Mesenchymal stem cell (in vitro differentiated cells and primary cell): ENCODE measurements at places on chromosomes 4 and X.
A peak's percentile ranks its signal among the peaks of the same experiment; 100 is the strongest.

DNA sequence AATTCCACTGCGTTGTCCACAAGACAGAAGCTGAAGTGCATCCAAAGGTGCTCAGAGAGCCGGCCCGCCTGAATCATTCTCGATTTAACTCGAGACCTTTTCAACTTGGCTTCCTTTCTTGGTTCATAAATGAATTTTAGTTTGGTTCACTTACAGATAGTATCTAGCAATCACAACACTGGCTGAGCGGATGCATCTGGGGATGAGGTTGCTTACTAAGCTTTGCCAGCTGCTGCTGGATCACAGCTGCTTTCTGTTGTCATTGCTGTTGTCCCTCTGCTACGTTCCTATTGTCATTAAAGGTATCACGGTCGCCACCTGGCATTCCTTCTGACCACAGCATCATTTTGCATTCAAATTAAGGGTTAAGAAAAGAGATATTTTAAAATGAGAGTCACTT is 115.5 kb downstream of the NFKB1 start:
- no peak for DNase-seq

DNA sequence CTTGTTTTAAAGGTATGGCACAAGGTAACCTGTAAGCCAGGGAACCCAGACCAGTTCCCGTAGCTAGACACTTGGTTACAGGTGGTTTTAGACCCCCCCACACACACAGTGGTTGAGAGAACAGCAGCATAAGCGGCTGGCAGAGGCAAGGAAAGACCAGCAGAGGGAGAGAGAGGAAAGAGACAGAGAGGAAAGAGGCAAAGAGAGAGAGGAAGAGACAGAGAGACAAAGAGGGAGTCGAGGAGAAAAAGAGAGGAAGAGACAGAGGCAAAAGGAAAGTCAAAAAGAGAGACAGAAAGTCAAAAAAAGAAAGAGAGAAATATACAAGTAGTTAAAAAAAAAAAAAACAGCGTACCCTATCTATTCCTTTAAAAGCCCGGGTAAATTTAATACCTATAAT is 19.5 kb upstream of the PCSK1N start:
- peak; percentile 28 for DNase-seq

DNA sequence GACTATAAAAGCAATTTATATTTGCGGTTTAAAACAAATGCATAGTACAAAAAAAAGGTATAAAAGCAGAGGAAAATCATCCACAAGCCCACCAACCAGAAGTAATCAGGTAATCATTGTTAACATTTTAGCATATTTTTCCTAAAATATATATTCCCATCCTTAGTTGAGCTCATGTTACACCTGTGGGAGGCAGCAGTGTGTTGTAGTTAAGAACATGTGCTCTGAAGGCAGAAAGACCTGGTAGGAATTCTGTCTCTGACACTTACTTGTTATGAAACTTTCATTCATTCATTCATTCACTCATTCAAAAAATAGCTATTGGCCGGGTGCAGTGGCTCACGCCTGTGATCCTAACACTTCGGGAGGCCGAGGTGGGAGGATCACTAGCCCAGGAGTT is 15.4 kb upstream of the CDKL5 start:
- DNase-seq, result peak; percentile 28

DNA sequence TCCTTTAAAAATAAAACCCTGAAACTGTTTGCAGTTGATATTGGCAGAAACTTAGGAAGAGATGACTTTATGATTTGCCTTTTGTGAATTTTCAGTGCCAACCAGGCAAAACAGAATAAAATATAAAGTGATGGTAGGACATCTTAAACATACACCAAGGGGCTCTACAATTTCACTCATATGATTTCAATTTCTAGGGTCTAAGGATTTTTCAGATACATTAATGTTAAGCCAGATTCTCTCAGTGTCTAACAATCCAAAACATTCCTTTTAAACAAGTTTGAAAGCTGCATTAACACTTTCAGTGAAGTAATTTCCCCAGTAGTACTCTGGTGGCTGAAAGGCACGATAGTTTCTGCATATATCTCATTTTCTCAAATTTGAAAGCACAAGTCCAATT is 1262.0 kb upstream of the ADGRL3 start:
- DNase-seq, result no peak

- no peak for DNase-seq
Observed at GRCh38 chrX:95974890-95975289, 709.8 kb upstream of the DIAPH2 start.

- no peak for DNase-seq
Observed at GRCh38 chr4:143515905-143516304, 2.4 kb downstream of the SMARCA5 start.

GRCh38 chr4:184423003-184423686 is 51.2 kb downstream of the IRF2 start:
- DNase-seq, result peak; percentile 45

GRCh38 chrX:77788050-77788449 is 2.0 kb upstream of the ATRX start:
- DNase-seq, result peak; percentile 15

DNA sequence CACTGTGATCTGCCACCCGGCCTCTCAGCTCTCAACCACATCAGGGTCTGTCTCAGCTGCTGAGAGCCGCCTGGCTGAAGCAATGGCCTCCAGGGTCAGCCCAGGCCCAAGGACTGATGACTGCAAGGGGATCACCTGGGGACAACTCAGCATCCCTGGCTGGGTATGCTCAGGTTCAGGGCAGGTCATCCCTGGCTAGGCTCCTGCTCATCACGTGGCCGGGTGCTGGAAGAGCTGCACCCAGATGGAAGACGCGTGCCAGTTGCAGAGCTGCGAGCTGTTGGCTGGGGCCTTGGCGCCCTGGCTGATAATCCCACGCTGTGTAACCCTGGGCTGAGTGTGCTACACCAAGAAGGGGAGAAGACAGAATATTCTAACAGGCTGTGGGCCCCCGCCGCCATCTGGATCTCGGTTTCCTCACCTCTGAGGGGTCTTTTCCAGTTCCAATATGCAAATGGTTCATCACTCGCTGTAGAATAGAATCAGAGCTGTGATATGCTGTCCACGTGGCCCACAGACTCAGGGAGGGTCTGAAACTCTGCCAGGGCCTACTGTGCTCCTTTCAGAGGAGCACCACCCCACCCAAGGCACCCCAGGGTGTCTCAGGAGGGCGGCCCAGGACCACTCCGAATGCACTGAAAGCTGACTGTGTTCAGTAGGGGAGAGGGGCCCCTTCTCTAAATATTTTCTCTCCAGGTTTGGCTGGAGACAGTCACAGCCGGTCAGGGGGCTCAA is 338.8 kb downstream of the BCOR start:
- DNase-seq, result no peak

DNA sequence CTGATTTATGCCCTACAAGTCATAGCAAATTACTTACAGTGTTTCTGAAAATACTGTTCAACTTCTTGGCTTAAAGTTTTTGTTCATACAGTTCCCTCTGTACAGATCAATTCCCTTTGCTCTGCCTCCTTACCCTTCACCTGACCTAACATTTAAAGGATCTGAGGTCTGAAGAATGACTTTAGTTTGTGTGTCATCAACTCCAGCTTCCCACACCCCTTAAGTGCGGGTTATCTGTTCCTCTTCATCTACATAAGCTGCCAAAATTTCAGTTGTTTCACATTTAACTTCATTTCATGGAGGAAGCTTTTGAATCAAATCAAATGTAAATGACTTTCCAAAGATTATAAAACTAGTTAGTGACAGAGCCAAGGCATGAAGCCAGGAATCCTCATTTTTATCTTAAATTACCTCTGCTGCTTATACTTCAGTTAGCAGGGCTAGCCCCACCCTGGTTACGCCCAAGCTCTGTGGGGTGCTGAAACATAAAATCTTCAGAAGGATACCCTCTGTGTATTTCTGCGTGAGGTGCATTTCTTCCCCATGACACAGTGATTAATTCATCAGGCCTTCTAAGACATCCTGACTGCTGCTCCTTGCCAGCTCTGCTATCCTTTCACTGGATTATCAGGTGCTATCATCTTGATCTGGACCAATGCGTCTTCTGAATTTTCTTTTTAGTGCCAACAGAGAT is 16.5 kb downstream of the CXCL1 start:
- DNase-seq, result no peak

DNA sequence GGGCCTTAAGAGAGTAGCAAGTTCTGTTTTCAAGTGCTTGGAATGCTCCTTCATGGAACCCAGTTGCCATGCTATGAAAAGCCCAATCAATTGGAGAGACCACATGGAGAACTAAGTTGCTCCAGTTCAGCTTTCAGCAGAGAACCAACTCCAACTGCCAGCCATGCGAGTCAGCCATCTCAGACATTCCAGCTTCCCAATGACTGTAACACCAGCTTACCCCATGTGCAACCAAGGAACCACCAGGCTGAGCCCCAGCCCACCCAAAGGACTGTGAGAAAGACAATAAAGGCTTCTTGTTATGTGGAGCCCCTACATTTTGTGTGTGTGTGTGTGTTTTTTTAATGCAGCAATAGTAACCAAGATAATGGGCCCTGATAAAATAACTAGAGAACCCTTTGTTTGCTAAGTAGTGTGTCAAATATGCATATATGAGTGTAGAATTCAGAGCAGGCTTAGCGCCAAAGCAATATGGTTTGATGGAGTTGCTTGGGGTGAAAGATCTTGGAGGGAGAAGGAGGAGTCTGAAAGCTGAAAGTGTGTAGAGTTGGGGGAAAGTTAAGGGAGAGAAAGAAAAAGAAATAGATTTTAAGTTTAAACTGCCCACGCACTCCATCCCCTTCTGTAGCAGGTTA is 35.0 kb upstream of the CCKAR start:
- peak; percentile 54 for DNase-seq

DNA sequence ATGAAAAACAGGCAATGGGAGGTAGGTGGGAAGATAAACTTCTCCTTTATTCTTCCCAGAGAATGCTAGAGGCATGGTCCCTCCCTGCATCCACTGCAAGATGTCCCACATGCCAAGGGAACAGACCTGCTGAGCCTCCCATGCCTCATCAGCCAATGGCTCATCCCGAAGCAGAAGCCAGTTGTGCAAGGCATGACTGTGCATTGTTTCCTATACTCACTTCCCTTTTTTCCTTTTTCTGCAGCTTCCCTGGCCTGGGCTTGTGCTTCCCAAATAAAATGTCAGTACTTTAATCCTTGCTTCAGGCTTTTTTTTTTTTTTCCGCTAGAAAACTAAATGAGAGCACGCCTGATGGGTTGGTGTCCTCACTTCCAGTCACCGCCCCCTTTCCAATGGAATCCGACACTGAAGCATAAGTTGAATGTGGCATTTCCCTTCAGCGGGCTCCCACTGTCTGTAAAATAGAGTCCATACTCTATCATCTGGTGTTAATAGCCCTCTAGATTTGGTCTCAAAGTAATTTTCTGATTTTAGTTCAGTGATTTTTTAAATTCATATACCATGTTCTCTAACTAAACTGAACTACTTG is 239.0 kb upstream of the JADE1 start:
- DNase-seq, result peak; percentile 54

GRCh38 chr4:78512357-78512920 is 39.1 kb upstream of the ANXA3 start:
- DNase-seq, result no peak

DNA sequence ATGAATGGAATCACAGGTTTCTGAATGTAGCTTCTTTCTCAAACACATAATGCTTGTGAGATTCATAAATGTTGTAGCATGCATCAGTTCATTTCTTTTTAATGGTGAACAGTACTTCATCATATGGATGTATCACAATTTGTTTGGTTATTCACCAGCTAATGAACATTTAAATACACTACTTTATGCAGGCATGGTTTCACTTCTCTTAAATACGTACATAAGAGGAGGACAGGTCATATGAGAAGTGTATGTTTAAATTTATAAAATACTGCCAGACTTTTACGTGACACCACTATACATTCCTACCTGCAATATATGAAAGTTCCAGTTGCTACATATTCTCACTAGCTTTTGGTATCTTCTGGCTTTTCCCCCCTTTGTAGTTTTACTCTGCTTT is 65.4 kb downstream of the ANKRD17 start:
- DNase-seq, result no peak

- no peak for DNase-seq
Observed at GRCh38 chr4:144948009-144948408, 150.0 kb downstream of the ANAPC10 start.

DNA sequence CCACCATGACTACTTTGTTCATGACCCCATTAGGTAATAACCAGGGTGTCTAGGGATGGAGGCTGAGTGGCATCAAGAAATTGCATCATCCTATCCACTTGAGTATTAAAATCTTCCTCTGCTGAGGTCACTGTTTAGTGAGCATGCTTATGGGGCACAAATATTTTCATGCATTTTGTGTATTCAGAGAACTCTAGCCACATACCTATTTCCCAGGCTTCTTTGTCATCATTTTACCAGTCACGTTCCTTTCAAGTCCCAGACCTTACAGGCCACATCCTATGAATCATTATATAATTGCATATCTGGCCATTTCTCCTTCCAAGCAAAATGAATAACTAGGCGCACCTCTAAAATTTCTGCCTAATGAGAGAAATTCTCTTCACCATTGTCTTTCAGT is 1882.9 kb upstream of the AGA start:
- DNase-seq, result no peak

- peak; percentile 63 for DNase-seq
Observed at GRCh38 chr4:163161536-163162205, 5.0 kb downstream of the NAF1 start.

DNA sequence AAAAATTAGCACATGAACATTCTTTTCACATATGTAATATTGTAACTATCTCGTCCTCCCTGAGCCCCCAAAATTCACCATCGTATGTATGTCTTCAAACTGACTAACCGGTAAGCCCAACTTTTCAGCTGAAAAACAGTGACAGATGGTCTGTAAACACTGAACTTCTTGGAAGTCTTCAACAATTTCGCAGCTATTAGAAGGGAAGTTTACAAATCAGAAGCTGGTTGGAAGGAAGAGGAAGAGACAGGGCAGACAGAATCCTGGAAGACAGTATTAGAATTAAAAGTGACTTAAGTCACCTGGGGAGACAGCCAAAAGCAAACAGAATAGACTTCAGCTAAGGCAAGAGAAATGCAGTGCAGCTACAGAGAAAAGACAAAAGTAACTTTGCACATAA is 858.4 kb downstream of the ADGRL3 start:
- DNase-seq, result no peak

GRCh38 chrX:15151267-15152186 is 118.4 kb downstream of the ASB9 start:
- DNase-seq, result no peak

DNA sequence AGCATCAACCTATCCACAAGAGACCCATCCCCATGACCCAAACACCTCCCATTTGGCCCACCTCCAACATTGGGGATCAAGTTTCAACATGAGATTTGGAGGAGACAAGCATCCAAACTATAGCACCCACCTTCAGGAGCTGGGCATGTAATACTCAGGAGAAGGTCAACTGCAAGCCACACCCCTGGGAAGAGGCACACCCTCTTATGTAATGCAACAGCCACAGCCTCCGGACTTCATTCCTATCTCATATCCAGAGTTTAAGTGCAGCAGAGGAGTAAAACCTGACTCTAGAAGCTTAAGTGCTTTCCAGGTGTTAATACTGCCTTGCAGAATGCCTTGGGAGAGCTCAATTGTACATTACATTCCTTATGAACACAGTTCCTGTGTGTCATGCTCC is 197.4 kb downstream of the PTTG2 start:
- no peak for DNase-seq

GRCh38 chr4:74117024-74117534 is 18.1 kb upstream of the CXCL2 start:
- peak; percentile 99 for DNase-seq

GRCh38 chr4:166823126-166823525 is 411.2 kb downstream of the SPOCK3 start:
- DNase-seq, result no peak

- no peak for DNase-seq
Observed at GRCh38 chrX:10167573-10167972, 10.8 kb downstream of the CLCN4 start.

- DNase-seq, result no peak
Observed at GRCh38 chr4:2742823-2743517, 13.2 kb downstream of the TNIP2 start.
